EH (cell line): ENCODE measurements at places on chromosomes 3 and 15.

DNA sequence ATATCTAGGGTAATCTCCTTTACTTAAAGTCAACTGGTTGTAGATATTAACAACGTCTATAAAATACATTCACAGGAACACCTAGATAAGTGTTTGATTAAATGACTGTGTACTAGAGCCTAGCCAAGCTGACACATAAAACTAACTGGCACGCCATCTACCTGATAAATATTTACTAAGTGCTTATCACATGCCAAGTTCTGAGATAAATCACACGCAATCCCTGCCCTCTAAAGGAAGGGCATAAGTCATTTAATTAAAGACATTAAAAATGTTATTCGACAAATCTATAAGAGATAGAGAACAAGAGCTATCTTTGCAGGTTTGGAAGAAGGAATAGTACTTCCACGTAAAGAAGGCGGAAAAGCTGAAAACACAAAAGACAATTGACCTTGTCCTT is 11.1 kb upstream of the MB21D2 start:
- DNase-seq: no peak

DNA sequence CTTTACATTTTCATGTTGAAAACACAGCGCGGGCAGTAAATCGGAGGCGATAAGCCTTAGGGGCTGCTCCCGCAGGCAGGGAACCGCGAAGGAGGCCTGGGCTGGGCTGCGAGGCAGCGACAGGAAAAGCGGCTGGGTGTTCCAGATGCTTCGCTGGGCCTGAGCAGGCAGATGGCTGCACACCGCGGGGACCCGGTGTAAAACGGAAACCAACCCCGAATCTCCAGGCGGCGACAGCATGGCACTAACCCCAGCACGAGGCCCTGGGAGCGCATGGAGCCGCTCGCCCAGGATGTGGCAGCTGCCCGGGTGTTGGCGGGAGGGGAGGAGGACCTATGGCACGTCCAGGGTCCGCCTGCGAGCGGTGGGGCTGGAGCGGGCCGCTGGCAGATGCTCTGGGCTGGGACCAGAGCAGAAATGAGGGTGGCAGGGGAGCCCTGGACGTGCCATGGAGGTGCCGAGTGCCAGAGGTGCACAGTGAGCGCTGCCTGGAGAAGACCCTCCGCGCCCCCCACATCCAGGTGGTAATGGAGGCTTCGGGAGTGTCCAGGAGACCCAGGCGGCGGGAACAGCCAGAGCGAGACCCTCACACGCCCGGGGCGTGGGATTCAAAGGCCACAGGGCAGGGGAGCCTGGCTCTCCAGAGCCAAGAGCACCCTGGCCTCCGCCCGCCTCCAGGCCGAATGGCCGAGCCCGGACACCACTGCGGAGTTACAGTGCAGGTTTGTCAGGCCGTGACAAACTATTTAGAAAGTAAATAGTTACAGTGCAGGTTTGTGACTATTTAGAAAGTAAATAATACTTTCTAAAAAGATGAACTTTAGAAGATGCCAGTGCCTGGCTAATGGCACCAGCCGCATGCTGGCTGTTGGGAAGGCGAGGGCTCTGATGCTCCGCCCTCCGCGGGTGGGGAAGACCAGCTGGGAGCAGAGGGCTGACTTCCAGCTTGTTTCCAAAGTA is 293.6 kb downstream of the OCA2 start:
- DNase-seq: no peak

GRCh38 chr3:52422669-52423068 is 22.2 kb downstream of the SEMA3G start:
- no peak for DNase-seq

DNA sequence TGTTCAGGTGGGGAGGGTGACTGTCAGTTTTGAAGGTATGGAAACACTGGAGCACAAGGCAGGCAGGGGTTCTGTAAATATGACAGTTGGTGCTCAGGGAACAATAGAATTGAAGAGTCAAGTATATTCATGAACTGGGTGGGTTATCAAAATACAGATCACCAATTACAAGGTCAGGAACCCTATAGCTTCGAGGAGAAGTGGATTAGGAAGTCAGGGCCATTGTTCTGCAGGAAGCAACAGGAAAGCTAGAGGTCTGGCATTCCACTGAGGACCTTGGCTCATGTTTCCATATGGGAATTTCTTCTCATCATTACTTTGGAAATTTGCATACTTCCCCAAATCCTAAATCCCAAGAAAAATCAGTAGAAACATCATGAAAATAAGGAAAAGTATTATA is 125.9 kb downstream of the MYRIP start:
- no peak for DNase-seq

DNA sequence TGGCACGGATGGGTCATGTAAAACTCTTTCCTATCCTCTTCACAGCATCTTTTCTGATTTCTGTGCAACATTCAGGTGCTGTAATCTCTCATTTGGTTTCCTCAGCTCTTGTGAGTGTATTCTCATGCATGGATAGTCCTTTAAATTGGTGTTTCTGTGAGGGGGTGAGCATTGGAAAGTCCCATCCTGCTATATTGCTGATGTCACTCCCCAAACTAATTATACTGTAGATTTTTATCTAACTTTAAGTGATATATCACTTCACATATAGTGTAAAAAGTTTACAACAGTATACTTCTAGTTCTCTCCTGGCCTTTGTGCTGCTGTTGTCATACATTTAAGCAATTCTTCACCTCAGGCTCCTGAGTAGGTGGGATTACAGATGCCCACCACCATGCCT is 102.7 kb downstream of the GLDN start:
- DNase-seq: no peak

DNA sequence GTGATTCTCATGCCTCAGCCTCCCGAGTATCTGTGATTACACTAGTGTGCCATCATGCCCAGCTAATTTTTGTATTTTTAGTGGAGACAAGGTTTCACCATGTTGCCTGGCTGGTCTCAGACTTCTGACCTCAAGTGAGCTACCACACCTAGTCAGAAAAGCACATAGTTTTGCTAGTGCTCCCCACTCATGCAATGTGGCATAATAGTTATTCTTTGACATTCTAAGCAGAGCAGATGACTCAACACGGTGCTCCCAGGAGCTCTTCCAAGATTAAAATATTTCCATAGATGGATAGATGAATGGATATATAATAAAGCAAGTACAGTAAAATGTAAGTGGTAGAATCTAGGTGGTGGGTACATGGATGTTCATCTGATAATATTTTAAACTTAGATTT is 53.1 kb upstream of the GK5 start:
- DNase-seq: peak; percentile 58

DNA sequence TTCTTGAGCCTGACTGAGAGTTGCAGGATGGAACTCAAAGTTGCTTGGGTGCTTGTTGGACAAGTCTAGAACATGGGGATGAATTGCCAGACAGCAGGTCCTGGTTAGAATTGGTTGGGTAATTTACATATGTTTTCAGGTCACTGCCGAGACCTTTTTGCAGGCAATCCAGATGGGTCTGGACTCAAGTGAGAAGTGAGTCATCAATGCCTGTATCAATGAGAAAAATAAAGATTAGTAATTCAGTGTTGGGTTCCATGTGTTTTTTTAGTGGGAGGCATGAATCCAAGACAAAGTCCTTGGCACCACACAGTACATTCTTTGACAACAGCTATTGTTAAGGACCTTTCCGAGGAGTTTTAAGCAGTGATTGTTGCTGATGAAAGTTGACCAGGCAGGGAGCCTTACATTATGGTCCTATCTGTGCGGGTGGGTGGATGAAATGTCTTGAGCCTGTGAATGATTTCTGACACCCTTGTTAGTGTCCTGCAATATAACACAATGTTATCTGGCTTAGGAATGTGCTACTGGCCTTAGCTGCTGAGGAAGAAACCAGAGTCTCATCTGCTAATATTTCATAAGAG is 77.7 kb downstream of the CRYGS start:
- no peak for DNase-seq

GRCh38 chr15:68794863-68795262 is 25.8 kb downstream of the ANP32A start:
- DNase-seq: no peak

- peak; percentile 39 for DNase-seq
Measured at GRCh38 chr3:99474776-99475175, 163.6 kb upstream of the COL8A1 start.

- no peak for DNase-seq
Measured at GRCh38 chr3:30456264-30456663, 150.1 kb upstream of the TGFBR2 start.

DNA sequence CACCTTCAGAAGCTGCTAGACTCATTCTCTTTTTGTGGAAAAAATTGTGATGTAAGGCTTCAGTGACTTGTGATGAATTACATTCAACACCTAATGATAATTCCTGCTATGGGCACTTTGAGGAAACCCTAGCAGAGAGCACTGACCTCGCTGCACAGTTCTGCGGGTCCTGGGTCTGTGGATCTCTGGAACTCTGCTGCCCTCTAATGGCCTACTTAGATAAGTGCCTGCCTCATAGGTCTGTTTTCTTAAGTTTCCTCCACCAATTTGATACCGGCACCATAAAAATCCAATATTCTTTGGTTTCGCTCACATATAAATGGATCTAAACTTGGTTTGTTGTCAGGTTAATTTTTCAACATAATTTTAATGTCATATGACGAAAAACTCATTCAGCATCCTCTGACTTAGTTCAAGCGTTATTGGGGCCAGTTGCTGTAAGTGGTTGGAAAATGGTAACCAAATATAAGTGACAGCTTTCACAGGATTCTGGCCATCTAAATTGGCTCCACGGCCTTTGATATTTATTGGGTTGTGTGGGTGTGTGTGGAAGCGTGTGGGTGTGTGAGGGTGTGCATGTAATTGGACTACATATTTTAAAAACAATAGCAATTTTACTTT is 10.4 kb downstream of the SLITRK3 start:
- peak; percentile 60 for DNase-seq

DNA sequence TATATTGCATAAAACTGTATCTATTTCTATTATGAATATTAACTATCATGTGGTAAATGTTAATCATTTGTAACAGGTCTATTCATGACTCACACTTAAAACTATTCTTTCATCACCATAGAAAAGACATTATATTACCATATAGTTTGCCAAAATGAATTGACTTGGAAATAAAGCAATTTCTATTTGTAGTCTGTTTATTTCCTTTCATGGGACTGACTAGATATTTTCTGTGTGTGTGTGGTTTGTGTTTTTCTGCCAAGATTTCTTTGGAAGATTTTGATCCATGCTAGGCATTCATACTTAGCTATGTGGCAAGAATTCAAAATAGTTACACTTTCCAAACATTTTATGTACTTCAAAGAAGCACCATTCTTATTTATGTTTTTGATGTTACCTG is 522.5 kb upstream of the AGTR1 start:
- DNase-seq: peak; percentile 47

DNA sequence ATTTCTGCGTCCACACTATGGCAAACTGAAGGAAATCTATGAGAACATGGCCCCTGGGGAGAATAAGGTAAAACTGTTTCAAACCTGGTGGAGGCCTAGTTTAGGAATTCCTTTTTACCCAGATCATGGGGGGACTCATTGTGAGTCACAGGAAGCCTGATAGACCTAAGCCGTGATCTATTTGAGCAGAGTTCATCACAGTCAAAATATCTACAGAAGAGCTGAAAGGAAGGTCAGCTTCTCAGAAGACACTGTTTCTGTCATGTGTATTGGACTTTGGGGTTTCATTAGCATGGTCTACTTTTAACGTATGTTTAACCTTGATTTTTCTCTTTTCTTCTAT is 1.3 kb downstream of the PSMD2 start:
- peak; percentile 66 for DNase-seq

DNA sequence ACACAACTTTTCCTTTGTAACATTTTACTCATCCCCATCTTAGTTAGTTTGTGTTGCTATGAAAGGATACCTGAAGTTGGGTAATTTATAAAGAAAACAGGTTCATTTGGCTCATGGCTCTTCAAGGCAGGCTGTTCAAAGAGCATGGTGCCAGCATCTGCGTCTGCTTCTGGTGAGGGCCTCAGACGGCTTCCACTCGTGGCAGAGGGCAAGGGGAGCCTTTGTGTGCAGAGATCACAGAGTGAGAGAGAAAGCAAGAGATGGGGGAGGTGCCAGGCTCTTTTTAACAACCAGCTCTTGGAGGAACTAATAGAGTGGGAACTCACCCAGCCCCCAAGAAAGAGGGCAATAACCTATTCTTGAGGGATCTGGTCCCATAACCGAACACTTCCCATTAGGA is 23.1 kb downstream of the PLA2G4F start:
- DNase-seq: no peak

- no peak for DNase-seq
Measured at GRCh38 chr3:12815719-12816118, 19.2 kb downstream of the CAND2 start.

DNA sequence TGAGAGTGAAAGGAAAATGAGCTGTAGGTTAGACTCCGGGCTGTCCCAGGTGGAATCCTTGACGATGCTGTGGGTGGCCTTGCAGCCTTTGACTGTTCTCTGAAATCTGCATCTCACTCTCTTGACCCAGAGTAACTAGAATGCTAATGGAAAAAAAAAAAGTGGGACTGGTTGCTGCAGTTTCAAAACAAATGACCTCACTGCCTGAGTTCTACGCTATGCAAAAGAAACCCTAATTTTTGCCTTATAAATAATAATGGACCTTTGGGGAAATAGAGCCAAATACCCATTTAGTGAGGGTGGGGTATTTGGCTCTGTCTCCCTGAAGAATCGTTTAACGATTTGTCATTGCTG is 309.7 kb upstream of the C2CD4B start:
- DNase-seq: peak; percentile 64

- no peak for DNase-seq
Measured at GRCh38 chr15:67399925-67400324, 121.0 kb upstream of the C15orf61 start.

GRCh38 chr15:90642464-90643300 is 74.5 kb upstream of the BLM start:
- no peak for DNase-seq

- no peak for DNase-seq
Measured at GRCh38 chr3:18778598-18778997, 353.5 kb upstream of the SATB1 start.

DNA sequence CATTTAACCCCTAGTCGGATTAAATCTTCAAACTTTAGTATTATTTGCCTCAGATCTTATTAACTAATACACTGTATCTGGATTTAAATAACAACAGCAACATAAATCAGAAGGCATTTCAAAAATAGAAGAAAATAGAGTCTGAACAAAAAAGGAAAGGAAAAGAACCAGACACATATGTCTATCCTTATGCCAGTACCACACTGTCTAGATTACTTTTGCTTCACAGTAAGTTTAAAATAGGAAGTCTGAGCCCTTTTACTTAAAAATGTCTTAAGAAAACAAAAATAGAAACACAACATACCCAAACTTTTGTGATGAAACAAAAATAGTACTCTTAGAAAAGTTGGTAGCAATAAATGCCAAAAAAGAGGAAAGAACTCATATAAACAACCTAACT is 1615.8 kb downstream of the SI start:
- DNase-seq: no peak

DNA sequence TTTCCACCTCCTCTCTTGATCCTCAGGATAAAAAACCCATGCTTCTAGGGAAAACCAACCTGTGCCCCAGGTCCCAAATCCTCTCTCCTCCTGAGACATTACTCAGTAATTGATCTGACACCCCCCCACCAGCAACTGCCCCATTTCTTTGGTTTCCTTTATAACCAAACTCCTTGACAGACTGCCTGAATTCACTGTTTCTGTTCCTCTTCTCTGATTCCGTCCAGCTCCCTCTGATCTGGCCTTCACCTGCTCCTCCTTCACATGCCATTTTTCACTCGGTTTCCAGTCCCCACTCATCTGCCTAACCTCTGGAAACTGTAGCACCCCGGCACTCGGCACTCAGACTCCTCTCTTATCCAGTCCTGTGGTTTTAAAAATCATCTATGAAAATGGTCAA is 2.1 kb downstream of the CCDC51 start:
- no peak for DNase-seq
